ENCODE measurements at places on chromosomes 3 and 15.

- peak; percentile 26 for DNase-seq
Measured at GRCh38 chr3:105700575-105700974, 168.2 kb downstream of the CBLB start.

GRCh38 chr3:127192576-127193232, at the start of gene PRR23E:
Gene PRR23E (plus strand): TSS chr3:127193131. CDS start chr3:127196686, 3,555 bp downstream.
- DNase-seq: no peak

- no peak for DNase-seq
Measured at GRCh38 chr3:24614359-24614758, 119.7 kb upstream of the THRB start.

- no peak for DNase-seq
Measured at GRCh38 chr3:57052662-57053061, 7.8 kb upstream of the SPATA12 start.

DNA sequence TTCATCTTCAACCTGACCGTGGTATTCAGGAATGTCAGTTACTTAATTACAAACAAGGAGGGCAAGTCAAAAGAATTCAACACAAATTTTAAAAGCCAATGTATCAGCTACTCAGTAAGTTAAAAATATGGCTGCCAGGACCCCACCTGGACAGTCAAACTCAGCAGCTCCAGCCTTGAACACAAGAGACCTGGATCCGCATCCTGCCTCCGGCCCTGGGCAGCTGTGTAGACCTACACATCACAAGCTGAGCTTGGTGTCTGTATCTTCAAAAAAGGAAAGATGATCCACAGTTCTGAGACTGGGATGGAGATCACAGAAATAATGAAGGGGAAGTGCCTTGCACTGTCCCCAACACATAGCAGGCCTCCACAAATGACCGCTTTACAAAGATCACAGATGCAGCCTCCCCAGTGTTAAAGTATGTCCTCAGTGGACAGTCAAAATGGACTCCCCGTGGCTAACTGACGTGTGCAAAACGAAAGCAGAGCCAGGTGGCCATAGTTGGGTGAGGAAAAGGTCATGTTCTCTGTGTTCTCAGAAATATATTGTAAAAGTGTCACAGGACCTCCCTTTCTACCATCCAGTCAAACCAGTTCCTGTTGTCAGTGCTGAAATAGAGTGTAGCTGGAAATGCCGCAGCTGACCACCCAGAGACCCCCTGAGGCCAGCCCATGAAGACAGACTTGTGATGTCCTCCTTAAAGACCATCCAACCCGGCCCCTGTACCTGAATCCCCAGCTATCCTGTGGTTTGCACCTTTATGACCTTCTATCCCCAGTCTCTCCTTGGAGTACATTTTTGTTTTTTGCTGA, 168.5 kb upstream of the NSMCE3 start:
- DNase-seq: no peak

GRCh38 chr3:127217596-127218453, 24.9 kb downstream of the PRR23E start:
- DNase-seq: no peak

- no peak for DNase-seq
Measured at GRCh38 chr3:110246796-110247376, 824.7 kb upstream of the NECTIN3 start.
